NCI-H1417 treated with DMSO at 0.1 percent for 48 hours (cell line): ENCODE measurements at places on chromosomes 4 and X.

DNA sequence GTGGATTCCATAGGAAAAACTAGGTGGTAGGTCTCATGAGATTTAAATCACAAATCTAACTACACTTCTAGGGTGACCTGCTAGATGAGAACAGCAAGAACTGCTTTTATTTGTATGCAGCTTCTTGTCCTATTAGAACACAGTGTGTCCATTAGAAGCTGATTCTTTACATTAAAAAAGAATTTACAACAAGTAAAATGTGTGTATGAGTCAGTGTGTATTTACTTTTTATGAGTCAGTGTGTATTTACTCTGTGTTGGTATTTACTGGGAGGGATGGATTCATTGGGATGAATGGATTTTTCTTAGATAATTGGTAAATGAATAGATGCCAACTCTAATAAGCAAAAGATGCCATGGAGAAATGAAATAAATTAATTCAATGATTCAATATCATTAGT lies 40.6 kb upstream of the XPNPEP2 start:
- no peak for DNase-seq

GRCh38 chrX:33589316-33589715 lies 378.0 kb upstream of the DMD start:
- no peak for DNase-seq

GRCh38 chr4:147809211-147809610 lies 77.3 kb downstream of the ARHGAP10 start:
- no peak for DNase-seq

DNA sequence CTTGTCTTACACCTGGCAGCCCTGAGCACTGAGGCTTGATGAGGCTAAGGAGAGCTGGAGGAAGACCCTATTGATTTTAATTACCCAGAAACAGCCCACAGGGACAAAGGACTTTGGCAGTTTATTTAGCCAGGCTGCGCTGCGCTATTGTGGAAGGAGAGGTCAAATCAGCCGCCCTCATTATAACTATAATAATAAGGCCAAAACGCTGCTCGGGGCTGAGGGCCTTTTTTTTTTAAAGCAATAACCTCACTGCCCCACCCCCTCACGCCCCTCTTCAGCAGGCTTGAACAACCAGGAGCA lies 60.6 kb upstream of the NKX1-1 start:
- no peak for DNase-seq

- no peak for DNase-seq
Observed at GRCh38 chrX:3177851-3178250, 136.6 kb downstream of the ARSF start.

DNA sequence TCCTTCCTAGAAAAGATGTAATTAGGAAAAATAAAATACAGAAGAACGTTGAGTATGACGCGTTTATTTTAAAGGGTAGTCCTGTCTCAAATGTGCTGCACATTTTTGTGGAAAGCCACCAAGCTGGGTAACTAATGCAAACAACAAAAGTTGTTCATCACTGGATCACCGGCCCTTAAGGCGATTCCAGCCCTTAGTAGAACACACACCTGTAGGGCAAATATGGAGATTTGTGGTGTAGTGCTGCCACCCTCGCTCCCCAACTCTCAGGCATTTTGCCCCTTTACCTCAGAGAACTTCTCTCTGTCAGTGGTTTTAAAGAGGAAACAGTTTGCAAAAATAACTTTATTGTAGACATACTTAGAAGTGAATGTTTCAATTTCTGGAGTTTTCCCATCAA lies 1.9 kb downstream of the TBL1X start:
- DNase-seq, result no peak

DNA sequence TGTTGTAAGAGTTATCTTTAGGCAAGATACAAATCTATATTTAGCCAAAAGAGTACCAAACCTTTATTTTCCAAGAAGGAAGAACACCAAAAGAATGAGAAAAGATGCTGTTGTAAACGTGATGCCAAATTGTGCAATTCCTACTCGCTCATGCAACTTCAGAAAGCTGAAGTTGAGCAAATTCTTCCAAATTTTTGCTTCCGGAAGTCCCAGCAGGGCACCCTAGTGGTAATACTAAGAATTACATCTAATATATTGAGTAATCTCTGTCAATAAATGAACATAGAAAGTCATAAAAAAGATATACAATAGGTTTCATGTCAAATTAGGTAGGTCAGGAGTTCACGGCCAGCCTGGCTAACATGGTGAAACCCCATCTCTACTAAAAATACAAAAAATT lies 36.0 kb upstream of the SMARCAD1 start:
- no peak for DNase-seq

DNA sequence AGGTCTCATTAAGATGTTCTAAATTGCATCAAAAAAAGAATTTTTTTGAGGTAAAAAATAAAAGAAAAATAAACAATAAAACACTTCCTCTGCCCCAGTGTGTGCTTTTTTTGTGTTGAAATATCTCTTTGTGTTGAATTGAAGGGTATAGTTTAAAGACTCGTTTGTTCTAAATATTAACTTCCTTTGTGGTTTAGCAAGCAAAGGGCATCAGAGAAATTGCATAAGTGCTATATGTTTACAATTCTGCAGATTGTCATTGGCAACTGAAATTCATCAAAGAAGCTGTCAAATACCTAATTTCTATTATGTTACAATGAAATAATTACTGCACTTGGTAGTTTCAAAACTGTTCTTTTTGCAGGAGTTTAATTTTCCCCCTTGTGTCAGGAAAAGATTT lies 260.5 kb downstream of the DKK2 start:
- DNase-seq, result no peak

- no peak for DNase-seq
Observed at GRCh38 chr4:81659051-81659450, 187.3 kb upstream of the RASGEF1B start.
